ENCODE measurements at places on chromosomes 2 and 18.

GRCh38 chr2:208854717-208855116, 448.1 kb downstream of the PTH2R start:
- DNase-seq: no peak

GRCh38 chr2:122031544-122032263, 276.3 kb downstream of the TSN start:
- no peak for DNase-seq

DNA sequence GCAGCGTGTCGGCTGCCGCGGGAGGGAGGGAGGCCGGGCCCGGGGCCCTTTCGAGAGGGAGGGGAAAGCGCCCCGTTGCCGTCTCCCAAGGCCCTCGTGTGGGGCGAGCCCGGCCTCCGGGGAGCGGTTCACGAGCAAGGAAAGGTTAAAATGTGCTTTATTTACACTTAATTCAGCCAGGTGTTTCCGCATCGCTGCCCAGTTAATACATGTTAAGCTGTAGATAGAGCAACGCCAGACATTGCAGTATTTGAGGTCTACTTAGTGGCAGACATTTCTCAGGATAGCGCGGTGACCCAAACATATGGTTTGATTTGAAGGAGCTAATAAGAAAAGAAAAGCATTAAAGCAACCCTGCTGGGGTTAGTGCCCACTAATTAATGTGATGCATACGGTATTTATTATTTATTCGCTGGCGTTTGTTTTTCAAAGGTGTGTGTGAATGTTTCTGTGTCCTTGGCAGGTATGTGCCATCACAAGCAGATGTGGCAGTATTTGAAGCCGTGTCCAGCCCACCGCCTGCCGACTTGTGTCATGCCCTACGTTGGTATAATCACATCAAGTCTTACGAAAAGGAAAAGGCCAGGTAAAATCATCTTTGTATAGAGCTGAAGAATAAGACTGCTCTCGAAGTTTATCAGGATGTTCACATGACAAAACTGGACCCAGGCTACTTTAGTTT, 571 bp downstream of the EEF1B2 start:
- DNase-seq: no peak

GRCh38 chr18:42659187-42659586, 456.3 kb downstream of the RIT2 start:
- DNase-seq: no peak

DNA sequence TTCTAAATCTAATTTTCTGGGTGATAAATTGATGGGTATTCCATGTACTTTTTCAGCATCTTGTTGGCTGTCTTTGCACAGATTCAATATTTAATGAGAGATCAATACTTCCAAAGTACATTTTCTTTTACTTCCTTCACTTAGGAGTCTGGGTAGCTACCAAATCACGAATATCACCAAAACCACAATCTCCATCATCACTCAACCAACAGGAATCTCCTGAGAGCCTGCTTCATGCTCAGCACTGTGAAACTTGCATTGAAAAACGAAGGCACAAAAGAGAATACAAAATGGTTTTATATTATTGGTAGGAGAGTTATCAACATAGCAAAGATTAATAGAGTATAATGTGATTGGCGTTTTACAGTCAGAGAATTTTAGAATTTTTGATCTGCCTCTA, 261.5 kb upstream of the DSEL start:
- DNase-seq: no peak

GRCh38 chr2:207188626-207189419, 23.1 kb upstream of the KLF7 start:
- DNase-seq: no peak

DNA sequence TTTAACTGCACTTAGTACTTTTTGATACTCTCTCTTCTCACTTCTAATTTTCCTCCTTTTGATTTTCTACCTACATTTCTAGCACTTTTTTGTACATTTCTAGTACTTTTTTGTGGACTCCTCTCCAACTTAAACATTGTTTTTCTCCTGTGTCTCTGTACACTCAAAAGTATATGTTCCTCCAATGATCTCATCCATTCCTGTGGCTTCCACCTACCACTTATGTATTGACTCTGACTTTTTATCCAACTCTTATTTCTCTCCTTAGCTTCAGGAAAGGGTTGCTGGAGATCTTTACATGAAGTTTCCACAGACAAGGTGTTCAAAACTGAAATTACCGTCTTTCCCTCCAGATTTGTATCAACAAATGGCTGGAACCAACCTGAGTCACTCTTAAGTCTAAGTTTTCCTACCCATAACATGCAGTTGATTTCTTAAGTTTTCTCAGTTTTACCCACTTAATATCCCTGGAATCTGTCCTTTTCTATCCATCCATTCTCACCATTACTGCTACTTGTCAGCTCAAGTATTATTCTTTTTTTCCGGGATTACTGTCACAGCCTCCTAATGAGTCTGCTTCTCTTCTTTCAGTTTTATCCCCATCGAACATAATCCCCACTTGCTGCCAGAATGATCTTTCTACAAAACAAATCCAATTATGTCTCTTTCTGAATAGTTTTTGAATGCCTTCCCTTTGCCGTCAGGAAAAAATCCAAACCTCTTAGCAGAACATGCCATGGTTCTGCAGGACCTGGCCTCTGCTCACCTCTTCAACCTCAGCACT, 22.6 kb upstream of the PELI1 start:
- DNase-seq: no peak

- DNase-seq: no peak
Measured at GRCh38 chr18:49447810-49448745, 12.4 kb downstream of the DYM start.

DNA sequence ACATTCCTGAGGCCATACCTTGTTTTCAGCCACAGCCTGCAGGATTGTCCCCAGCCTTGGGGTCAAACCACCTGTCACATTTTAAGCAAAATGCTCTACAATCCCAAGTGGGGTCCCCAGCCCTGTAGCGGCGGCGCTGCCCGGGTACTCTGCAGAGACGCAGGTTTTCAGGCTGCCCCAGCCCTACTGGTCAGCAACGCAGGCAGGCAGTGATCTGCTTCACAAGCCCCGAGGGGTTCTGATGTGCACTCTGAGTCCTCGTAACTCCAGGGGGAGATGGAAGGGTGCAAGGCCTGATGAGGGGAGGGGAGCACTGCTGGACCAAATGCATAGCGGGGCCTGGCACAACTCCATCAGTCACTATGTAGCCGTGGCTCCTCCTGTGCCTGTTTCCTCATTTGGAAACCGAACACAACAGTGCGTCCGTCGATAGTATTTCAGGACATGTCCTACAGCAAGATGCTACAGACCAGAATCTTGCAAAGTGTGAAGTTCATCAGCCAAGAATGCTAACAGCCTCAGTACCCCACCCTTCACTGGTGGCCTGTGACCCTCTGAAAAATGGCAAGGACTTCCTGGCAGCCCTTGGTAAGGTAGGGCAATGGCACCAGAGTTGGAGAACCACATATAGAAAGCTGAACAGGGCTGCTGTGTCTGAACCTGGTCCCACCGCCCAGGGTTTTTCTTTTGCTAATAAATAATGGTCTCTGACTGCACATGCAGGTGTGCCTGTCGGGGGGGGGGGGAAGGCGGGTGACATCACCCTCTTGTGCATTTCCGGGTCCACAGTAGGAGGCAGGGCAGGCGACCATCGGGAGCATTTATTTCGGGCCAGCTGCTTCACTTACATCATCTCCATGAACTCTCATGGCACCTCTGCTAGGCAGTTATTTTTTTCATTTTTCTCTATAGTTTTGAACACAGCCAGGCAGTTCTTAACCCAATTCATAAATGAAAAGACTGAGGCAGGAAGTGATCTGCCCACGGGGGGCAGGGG, 50.6 kb upstream of the TFCP2L1 start:
- DNase-seq: no peak

DNA sequence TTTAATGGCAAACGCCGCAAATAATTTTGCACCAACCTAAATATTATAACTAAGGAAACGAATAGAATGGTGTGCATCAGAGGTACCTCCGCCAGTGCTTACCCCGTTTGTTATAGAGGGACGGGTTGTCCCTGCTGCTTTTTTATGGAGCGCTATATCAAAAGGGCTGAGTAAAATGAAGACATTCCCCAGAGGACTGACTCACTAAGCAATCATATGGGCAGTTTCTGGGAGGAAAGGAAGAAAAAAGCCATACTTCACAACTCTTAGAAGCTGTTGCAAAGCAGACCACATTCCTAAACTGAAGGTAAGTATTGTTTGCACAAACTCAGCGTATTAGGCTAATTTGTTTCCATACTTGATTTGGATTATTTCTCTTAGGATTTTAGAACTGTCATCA, 12.9 kb downstream of the ID2 start:
- DNase-seq: no peak

DNA sequence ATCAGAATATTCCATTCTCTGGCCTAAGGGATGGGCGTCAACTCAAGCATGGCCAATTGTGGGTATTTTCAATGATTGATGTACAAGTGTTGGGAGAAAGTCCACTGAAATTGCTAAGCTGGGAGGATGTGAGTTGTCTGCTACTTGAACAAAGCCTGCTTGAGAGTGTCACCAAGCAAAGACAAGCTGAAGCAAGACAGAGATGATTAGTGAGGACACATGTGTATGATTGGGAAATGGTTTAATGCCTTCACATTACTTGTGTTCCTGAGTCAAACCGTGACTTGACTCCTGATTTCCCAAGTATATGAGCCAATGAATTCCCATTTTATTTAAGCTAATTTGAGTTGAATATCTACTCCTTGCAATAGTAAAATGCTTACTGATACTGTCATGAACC, 23.7 kb upstream of the NRP2 start:
- no peak for DNase-seq

DNA sequence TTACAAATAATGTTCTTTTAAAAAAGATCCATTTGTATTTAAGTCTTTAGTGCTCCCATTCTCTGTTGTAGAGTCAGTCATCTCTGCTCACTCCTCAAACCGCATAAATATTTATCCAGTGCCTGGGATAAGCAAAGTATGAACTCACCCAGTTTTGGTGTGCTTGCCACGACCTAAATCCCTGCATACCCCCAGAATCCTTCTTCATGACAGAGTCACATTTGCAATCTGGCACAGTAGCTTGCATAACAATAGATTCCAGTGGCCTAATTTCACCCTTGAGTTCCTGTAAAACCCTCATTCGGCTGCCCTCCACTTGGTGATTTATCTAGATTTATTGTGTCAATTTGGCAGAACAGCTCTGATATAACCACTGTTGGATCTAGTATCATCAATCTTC, 92.9 kb downstream of the DTNA start:
- DNase-seq: no peak

GRCh38 chr2:109257653-109258052, 128.6 kb downstream of the SH3RF3 start:
- no peak for DNase-seq

DNA sequence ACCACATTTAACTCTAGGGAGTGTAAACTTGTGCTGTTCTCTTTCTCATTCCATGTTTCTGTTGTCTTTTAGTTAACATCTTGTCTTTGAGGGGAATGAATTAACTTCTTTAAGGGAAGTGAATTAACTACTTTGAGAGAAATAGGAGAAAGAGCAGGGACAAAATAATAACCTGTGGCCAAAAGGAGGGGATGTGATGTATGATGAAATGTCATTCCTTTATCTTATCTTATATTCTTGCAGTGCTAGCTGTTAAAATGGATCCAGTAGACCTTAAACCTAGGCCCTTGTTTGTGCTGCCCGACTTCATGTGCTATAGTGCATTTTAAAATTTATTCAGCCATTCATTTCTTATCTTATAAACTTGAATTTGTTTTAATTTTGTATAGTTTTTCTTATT, 18.4 kb downstream of the ABI2 start:
- DNase-seq: no peak

DNA sequence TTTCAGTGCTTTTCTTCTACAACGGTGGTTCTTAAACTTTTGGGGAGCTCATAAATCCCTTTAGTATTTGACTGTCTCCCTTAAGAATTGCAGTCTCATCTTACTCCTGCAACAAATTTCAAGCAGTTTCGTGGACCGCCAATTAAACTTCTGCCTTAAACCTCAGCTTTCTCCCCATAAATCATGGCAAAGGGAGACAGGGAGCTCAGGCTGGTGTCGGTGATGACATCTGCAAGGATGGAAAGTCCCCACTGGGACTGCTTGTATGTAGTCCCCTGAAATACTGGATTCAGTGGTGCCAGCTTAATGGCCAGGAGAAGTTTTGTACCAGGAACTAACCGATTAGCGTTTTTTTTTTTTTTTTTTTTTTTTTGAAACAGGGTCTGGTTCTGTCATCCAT, 148.7 kb upstream of the ITGA6 start:
- DNase-seq: no peak

DNA sequence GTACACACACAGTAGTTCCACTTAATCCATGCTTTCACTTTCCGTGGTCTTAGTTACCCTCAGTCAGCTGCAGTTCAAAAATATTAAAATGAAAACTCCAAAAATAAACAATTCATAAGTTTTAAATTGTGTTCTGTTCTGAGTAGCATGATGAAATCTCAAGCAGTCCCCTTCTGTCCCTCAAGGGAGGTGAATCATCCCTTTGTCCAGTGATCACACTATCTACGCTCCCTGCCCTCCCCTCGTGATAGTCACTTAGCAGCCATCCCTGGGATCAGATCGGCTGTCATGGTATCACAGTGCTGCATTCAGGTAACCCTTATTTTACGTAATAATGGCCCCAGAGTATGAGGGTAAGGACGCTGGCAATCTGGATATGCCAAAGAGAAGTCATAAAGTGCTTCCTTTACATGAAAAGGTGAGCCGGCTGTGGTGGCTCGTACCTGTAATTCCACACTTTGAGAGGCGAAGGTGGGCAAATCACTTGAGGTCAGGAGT, 5.8 kb upstream of the RTN4 start:
- DNase-seq: no peak

- DNase-seq: no peak
Measured at GRCh38 chr2:106183101-106183696, 10.9 kb downstream of the UXS1 start.

DNA sequence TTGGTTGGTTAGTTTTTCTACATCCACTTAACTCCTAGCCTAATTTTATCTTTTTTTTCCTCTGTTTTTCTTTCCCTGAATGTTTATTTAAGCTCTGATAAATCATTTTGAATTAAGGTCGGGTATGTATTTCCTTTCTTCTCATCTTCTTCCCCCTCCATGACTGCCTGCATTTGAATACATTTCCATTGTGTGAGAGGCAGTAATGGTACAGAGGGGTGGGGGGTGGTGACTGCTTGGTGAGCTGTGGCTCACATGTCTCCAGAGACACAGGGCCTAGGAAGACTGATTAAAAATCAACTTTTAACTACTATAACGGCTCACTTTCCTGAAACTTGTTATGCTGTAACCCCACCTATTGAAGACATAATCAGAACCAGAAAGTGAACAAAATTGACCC, 58.0 kb downstream of the NEDD4L start:
- no peak for DNase-seq

- DNase-seq: no peak
Measured at GRCh38 chr2:37378411-37378810, 34.0 kb downstream of the QPCT start.
